Effector CD8-positive, alpha-beta T cell (primary cell): ENCODE measurements at places on chromosomes 16 and 17.

DNA sequence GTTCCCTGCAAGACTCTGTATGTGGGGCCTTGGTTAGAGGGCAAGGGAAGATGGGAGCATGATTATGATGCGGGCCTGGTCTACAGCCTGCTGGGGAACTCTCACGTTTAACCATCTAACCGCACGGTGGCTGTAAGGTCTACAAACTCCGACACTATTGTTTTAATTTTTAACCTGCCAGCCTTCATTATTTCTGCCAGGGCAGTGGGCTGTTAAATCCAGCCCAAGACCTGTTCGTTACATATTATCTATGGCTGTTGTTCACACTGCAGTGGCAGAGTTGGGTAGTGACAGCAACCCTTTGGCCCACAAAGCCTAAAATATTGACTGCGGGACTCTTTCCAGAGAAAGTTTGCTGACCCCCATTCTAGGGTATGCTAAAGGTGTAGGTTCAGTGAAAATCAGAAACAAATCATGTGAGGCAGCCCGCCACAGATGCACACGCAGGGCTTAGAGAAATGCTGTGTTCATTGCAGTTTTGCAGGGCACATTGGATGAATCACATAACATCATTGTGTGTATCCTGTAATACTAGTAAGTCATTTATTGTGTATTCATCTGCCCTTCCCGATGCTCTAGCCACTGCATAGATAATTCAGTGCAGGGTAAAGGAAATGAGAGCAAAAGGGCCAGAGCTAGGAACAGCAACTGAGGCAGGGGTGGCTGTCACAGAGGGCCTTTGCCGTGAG lies 14.3 kb downstream of the SNX29 start:
- DNase-seq = no peak

DNA sequence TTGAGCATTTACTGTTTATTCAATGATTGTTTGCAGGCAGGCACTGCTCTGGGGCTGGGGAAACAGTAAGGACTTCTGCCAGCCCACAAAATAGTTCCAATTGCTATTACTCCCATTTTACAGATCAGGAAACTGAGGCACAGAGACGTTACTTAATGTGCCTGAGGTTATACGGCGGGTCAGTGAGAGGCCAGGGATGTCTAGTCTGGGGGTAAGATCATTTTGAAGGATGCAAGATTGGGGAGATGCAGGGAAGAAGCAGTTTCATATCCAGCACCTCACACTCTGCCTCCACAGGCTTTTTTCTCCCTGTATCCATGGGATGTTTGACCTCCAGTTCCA lies 46.5 kb downstream of the ABAT start:
- DNase-seq = no peak

DNA sequence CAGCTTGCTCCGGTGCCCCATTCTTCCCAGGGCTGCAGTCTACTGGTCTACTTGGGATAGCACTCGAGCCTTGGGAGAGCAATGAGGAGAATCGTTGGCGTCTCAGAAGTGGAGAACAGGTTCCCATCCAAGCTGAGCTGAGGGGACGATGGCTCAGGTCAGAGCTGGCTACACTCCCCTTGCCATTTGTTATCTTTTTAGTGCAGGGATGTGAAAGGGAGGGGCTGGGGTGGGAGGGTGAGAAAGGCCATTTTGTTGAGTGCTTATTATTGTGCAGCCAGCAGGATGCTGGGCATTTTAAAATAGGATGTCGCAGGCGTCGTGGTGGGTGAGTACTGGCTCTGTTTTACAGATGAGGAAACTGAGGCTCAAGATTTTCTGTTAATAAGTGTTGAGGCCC lies 410.8 kb downstream of the SNX29 start:
- DNase-seq = no peak

GRCh38 chr16:76910931-76911330 lies 280.1 kb upstream of the MON1B start:
- DNase-seq = no peak

DNA sequence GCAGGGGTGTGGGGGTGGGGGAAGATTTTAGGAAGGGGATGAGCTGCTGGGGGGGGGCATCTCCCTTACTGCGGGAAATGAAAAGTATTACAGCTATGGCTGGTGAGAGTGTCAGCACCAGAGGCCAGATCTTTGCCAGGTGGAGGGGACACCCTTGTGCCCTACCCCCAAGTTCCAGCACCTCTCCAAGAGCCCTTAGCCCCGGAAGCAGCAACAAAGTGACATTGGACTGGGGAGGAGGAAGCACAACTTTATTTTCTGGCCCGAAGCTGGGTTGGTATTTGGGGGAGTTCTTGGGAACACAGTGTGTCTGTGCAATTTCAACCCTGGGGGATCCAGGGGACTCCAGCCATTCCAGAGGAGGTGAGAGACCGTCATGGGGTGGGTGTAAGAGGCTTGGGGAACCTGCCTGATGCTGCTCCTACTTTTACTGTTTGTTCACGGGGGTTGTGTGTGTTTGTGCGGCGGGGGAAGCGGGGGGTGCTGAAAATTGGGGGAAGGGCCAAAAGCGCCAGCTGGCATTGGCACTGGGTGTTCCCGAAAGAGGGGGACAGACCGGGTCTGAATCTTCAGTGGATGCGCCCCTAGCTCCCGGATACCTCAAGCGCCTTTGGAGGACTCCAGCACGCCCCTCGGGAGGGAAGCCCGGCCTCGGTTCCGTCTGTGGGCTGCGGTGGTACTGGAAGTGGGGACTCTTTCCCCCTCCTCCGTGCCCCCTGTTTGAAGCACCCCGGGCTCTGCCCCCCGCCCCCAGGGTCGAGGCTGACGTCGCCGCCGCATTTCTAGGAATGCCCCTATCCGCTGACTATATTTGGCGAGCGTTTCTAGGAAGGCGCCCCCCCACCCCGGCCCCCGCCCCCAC lies 230.3 kb downstream of the MRTFB start:
- DNase-seq = peak; percentile 41

DNA sequence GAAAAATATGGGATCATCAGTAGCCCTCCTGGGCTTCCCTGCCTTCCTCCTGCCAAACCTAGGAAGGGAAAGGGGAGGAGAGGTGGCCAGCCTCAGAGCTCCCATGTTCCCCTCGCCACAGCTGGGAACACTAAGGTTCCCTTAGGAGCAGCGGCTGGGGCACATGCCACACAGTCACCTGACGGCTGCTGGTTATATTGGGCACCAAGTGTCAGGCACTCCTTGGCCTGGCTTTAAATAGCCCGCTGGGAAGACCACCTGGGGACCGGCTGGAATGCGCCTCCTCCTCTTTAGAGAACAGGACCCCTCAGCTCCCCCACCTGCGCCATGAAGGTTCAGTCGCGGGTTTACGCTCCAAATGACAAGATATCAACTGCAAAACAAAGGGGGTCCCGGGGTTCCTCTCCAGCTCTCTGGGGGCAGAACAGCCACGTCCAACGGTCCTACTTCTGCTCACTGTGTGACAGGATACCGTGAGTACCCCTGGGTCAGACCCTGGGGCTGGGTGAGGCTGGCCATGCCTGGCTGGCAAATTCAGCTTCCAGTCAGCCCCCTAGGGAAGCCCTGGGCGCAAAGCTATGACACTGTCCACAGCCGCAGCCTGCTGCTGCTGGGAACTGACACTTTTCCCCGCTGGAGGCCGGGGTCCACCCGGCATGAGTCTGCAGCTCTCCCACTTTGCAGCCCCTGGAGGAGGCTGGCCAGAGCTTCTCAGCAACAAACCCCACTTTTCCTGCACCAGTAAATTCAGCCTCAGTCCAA lies 3.3 kb downstream of the SMIM5 start:
- DNase-seq = no peak
